GF-D8 (cell line): ENCODE measurements at places on chromosomes 4 and X.

- DNase-seq: no peak
These were observed 265.3 kb downstream of the PCDH18 start for GRCh38 chr4:137267024-137267423.

- no peak for DNase-seq
These were observed 209.7 kb downstream of the CEP135 start for GRCh38 chr4:56158483-56158882.

- no peak for DNase-seq
These were observed 1.3 kb downstream of the SYP start for GRCh38 chrX:49198540-49199314.

- DNase-seq: no peak
These were observed 140.6 kb upstream of the SPRY1 start for GRCh38 chr4:123255971-123256370.

DNA sequence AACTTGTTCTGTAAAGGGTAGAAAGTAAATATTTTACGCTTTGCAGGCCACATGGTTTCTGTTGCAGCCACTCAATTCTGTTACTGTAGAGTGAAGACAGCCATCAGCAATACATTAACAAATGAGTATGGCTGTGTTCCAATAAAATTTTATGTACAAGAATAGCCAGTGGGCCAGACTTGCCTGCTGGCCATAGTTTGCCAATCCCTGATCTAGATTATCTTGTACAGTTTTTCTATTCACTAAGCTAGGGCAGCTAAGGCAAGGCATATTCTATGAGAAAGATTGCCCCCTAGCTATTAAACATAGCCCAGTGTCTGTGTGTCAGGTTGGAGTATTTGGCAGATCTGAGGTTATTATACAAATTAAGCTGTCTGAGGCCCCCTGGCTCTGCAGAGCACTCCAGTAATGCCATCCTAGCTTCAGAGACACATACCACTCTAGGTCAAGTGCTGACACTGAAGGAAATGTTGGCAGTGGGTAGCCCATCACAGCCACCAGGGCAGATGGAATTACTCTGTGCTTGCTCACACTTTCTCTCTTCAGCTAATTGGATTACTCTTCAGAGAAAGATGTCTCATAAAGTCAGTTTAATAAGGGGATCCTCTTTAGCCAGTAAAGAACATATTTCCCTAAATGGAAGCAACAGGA lies 40.7 kb downstream of the MTTP start:
- no peak for DNase-seq

DNA sequence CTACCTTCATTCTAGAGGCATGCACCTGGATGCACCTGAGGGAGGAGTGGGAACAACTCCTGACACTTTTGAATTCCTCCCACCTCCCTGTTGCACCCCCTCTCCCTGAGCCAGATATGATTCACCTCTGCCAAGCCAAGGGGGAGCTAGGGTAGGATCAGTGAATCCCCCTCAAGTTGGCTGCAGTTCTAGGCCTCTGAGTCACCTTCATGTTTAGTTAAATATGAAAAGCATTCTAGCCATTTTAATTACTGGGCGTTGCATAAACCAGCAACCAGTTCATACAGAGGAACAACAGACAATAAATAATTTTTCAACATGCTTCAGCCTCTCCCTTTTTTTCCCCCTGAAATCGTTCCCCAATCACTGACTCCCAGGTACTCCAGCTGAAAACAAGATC lies 1440.2 kb downstream of the ADGRL3 start:
- DNase-seq: no peak

DNA sequence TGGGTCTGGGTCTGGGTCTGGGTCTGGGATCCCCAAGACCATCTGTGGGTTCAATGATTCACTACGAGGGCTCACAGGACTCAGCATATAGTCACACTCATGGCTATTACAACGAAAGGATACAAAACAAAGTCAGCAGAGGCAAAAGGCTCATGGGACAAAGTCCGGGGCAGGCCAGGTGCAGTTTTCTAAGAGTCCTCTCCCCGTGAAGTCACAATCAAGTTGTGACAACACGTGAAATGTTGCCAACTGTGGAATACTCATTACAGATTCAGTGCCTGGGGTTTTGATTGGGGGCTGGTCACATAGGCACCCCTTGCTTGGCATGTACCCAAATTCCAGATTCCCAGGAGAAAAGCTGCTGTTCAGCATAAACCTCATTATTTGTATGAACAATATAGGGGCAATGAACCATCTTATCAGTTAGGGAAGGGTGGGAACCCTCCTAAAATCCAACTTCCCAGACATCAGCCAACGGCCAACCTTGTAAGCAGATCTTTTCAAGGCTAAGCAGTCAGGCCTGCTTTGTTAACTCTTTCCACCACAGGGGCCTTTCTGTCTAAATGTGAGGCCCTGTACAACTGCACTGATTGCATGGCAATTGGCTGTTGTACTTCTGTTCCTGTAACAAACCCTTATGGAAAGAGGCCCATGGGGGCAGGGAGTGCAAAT lies 58.2 kb upstream of the DIPK2B start:
- no peak for DNase-seq

GRCh38 chr4:109708990-109709389 lies 5.7 kb upstream of the CASP6 start:
- DNase-seq: no peak

GRCh38 chr4:41307638-41308037 lies 50.9 kb downstream of the UCHL1 start:
- DNase-seq: no peak

DNA sequence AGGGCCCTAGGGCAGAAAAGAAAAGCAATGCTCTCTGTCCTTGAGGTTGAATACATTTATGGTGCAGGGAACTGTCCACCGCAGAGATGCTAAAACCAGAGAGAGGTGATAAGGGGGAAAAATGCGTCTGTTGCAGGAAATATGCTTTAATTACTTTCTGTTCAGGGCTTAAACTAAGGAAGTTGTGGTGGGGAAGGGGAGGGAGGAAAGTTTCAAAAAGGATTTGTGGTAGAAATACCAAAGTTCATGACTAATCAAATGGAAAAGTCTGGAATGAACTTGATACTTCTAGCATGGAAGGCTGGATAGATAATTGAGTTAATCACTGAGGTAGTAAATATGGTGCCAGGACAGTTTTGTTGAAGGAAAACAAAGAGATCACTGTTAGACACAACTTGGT lies 99.0 kb downstream of the ASB9 start:
- DNase-seq: no peak

GRCh38 chr4:66602622-66603021 lies 932.3 kb upstream of the EPHA5 start:
- no peak for DNase-seq

DNA sequence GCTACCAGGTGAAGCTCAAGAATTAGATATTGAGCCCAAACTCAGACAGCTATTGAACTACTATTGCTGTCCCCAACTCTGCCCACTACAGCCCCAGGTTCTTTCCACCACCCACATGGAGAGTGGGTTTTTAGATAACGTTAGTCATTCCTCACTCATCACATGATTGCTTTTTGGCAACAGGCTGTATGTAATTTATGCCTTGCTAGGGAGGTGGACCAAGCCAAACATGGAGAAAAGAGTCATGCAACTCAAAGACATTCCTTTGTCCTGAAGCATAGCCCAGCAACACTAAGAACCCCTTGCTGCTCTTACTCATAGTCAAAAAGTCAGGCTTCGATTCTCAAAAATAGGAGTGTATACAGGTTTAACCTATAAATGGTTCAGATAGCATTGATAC lies 275.9 kb upstream of the VCX3A start:
- DNase-seq: no peak

GRCh38 chr4:108060686-108061321 lies 71.1 kb downstream of the HADH start:
- DNase-seq: no peak

DNA sequence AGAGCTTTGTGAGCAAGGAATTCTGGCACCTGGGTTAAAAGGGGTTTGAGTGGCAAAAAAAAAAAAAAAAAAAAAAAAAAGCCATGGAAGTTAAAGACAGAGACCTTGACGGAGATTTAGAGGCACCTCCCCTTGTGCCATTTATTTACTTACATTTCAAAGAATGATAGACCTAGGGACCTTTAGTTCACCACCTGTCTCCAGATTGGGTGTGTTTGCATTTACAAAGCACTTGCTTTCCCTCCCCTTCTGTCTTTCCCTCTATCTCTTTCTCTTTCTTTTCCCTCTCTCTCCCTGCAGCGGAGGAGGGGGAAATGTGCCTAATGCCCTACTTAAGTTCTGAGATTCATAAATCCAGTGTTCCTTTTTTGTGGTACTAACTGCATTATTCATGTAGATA lies 116.0 kb downstream of the IQCM start:
- DNase-seq: no peak

- DNase-seq: no peak
These were observed 55.6 kb downstream of the HAUS3 start for GRCh38 chr4:2186133-2186864.

DNA sequence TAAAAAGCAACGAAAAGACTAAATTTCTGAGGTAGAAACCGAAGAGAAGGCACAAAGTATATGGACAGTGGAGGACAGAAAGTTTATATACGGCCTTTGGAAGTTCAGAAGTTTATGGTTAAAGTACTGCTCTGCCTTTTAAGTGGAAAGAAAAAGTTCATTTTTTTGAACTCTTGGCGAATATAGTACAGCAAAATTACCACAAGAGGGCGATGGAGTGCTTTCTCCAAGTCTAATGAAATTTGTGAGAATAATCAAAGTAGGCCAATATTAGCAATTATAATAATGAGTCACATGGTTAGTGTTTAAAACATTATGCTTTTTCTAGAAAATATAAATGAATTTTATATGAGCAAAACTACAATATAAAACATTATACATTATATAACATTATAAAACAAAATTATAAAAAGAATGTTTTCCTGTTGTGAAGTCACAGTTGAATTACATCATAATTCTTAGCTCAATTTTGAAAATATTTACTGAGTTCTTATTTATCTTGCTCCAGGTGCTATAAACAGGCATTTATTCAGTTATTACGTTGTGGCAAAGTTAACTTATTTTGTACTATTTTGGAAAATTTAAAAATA lies 136.2 kb upstream of the BMPR1B start:
- peak; percentile 7 for DNase-seq
